Stimulated activated CD8-positive, alpha-beta memory T cell treated with anti-CD3 and anti-CD28 coated beads, Interleukin-15, amount 100 ng/mL, for 1 hour (primary cell): ENCODE measurements at places on chromosomes 6 and 20.

DNA sequence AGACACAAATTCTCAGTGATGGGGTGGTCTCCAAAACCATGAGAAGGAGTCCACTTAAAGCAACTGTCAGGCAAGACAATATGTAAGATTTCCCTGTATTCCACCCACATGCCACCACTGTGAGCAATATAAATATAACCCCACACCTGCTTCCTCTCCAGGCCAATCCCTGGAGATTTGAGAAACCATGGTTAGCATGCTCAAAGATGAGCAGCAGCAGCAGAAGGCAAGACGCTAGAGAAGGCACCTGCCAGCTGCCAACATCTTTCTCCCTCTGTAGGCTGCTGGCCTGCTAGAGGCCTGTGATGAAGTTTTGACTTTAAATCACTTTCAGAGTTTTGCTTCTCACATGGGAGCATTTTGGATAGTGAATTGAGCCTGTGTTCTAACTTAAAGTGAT lies 7.9 kb upstream of the SOD2 start:
- no peak for DNase-seq

GRCh38 chr20:62529896-62530642 lies 54.3 kb upstream of the GATA5 start:
- no peak for DNase-seq

- DNase-seq, result no peak
Measured at GRCh38 chr6:31009731-31010130, 543 bp upstream of the MUC22 start.

DNA sequence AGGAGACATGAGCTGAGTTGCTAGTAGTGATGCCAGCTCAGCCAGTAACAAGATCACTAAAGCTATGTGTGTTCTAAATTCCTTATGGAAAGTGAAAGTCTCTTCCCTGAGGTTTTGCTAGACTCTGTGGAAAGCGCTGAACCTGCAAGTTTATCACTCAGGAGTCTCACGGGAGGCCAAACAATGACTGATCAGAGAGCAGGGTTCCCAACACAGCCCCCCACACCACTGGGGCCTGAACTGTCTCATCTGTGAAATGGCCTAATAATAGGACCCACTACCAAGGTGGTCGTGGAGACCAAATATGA lies 19.9 kb downstream of the ACSS1 start:
- DNase-seq, result no peak

DNA sequence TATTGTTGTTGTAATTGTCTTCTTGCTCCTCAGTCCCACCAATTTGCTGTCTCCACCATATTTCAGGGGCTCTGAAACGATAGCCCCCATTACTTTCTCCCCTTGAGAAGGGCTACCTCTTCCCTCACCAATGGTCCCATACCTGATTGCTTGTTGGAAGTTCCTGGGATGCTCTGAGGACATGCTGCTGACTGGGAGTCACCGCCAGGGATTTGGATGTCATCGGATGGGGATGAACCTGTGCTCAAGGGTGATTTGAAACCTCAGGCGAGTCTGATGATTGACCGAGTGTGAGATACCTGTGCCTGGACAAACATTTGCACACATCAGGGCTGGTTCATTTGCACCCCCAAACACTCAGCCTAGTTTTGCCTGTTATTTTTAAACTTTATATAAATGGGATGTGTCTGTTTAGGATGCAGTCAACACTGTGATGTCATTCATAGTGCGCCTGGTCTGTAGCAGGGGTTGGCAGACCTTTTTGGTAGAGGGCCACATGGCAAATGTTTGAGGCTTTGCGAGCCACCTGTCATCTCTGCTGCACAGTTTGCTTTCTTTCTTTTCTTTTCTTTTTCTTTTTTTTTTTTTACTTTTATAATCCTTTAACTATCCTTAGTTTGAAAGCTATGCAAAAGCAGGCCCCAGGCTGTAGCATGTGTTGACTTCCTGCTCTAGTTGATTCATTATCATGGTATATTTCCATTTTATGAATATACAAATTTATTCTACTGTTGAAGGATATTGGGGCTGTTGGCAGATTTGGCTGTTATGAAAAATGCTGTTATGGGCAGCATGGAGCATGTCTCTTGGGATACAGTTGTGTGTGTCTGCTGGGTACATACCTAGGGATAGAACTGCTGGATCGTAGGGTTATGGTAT lies 118.5 kb upstream of the PHACTR3 start:
- no peak for DNase-seq

- no peak for DNase-seq
Measured at GRCh38 chr6:47106216-47106615, 64.1 kb upstream of the ADGRF1 start.

- no peak for DNase-seq
Measured at GRCh38 chr6:8074213-8074612, 10.0 kb upstream of the BLOC1S5 start.

GRCh38 chr20:56826705-56827665 lies 197.9 kb downstream of the TFAP2C start:
- no peak for DNase-seq

DNA sequence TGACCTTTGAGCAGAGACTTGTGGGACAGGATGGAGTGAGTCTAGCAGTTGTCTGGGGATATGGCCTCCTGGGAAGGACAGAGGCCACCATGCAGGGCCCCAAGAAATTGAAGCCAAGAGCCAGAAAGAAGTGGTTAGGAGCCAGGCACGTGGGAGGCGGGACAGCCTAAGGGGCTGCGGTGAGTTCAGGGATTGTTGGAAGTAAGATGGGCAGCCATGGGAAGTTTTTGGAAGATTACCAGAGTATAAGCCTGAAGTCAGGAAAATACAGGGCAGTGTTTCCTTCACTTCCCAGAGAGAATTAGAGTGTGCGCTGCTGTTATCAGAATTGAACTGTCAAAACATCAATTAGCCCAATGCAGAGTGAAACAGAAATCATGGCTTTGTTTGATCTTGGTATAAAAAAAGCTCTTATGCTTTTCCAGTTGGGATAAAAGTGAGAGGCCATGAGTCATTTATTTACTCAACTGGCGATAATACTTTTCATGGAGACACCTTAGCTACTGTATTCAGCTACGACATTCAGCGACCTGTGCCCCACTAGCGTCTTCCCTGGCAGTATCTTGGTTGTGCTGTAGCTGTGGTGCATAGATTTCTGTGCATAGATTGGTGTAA lies 66.9 kb downstream of the PHACTR2 start:
- no peak for DNase-seq

- no peak for DNase-seq
Measured at GRCh38 chr20:16654858-16655535, 74.8 kb upstream of the SNRPB2 start.

- DNase-seq, result no peak
Measured at GRCh38 chr6:31935823-31936222, 8.3 kb downstream of the C2 start.

DNA sequence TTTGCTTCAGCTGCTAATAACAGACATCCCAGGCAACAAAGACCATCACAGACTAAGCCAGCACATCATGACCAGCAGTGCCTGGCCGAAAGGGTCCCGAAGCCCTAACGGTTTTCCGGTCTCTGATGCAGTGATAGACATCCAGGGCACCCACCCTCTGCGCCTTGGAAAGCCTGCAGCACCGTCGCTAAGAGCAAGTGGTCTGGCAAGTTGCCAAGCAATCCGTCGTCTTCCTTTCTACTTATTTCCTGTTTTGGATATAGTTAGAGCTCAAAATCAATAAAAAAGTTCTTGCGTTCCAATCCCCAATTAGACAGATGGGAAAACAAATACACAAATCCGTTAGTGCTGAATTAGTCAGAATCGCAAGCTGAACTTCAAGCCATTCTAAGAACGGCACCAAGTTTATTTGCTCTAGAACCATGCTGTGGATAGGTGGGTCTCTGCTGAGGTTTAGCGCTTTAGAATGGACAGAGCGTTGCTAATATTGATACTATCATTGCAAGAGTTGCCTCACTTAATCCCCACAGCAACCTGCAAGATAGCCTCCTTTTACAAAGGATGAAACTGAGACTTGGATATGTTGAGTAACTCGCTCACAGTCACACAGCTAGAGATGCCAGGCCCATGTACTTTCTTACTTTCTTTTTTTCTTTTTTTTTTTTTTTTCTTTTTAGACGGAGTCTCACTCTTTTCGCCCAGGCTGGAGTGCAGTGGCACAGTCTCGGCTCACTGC lies 163.3 kb upstream of the SNX9 start:
- no peak for DNase-seq

DNA sequence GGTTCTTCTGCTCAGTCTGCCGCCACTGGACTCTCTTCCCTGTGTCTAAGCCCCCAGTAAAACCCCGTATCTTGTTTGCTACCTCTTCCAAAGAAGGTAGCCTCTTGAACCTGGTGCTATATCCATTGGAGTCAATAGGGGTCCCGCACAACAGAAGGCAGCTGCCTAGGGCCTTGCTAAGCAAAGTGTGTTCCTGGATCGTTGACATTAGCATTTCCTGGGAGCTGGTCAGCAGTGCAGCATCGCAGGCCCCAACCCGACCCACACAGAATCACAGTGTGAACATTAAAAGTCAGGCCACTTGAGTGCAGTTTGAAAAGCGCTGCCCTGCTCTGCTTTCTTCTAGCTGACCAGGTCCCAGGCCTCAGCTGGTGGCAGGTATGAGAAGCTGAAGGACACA lies 2.9 kb downstream of the ADA start:
- no peak for DNase-seq

- no peak for DNase-seq
Measured at GRCh38 chr6:117518870-117519269, 36.4 kb downstream of the DCBLD1 start.

DNA sequence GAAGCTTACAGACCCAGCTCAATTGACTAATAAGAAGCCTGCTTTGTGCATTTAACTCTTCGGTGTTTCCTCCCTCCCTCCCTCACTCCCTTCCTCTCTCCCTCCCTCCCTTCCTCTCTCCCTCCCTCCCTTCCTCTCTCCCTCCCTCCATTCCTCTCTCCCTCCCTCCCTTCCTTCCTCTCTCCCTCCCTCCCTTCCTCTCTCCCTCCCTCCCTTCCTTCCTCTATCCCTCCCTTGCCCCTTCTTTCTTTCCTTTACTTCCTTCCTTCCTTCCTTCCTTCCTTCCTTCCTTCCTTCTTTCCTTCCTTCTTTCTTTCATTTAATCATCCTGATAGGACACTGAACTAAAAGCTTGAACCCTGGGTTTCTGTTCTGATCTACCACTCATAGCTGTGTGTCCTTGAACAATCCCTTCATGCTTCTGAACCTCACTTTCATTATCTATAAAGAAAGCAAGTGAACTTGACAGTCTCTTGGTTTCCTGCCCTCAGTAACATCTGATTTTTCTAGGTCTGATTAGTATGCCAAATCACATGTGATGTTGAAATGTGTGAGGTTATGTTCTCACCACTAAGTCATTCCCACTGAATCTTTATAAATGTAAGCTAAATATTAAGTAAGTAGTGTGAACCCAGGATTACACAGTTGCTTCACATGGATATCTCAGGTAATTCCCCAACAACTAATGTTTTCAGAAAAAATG lies 132.3 kb upstream of the BMP2 start:
- no peak for DNase-seq

DNA sequence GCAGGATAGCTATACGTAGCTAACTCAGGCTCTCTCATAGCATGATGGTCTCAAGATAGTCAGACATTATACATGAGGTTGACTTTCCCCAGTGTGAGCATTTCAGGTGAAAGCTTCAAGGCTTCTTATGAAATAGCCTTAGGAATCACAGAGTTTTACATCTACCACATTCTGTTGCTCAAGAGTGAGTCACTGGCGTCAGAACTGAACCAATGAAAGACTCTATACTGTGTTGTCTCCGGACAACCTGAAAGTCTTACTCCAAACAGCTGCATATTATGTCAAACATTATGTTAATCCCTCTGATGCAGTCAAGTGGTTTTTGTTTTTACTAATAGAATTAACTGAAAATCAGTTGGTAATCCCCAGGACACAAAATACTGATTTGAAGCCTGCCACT lies 79.8 kb upstream of the TRDN start:
- DNase-seq, result no peak

DNA sequence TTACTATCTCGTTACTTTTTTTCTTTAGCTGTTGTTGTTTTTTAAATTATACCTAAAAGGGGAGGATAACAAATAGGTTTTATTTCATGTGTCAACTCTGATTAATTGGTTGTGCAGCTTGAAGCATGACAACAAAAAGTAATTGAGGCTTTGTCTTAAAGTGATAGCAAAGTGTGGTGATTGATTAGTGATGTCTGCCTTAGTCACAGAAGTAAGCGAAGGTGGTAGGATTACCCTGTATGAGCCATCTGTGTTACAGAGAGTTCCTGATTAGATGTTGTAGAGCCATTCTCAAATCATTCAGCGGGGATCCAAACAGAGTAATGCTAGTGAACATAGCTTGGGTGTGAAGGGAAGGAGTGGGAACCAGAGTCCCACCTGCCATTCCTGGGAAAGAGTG lies 14.4 kb upstream of the MRPS10 start:
- no peak for DNase-seq
